Sciatic nerve (tissue), 2 donors: ENCODE measurements at places on chromosomes 7 and 10. TPM values are rescaled to one million over a fixed set of nuclear protein-coding genes. Genes with fewer than 3 reads are reported as not detected.

- no peak for DNase-seq
These were observed 12.0 kb downstream of the JAZF1 start for GRCh38 chr7:28168393-28169158.

DNA sequence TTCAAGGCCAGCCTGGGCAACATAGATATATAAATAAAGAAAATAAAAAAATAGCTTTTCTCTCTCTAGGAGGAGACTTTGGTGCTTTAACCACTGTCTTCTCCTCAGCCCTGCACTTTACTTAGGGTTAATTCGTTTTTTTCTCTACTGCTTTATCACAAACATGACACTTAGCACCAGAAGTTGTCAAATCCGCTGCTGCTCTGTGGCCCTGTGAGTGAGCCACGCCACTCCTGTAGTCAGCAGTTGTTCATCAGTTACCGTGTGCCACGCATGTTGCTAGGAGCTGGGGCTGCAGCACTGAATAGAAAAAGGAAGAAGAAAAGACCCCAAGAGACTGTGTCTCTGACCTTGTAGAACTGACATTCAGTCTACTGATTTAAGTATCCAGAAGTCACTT is 232.6 kb downstream of the CELF2 start:
- no peak for DNase-seq

GRCh38 chr7:15621468-15621867 is 59.7 kb upstream of the AGMO start:
- no peak for DNase-seq

DNA sequence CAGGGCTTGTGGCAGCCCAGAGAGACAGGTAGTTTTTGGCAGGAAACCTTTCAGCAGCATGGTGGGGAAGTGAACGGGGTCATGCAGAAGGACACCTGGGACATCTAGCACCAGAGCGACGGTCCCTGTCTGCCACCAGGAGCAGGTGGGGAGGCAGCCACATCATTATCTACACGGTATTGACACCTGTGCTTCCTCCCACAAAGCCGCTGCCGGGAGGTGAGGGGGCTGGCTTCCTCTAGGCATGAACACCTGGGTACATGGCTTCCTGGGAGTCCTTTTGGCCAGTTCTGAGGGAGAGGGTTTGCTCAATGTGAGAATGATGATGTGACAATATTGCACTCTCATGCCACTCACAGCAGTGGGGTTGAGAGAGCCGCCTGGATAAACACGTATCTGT is 275.2 kb downstream of the ACTR3B start:
- DNase-seq: no peak

DNA sequence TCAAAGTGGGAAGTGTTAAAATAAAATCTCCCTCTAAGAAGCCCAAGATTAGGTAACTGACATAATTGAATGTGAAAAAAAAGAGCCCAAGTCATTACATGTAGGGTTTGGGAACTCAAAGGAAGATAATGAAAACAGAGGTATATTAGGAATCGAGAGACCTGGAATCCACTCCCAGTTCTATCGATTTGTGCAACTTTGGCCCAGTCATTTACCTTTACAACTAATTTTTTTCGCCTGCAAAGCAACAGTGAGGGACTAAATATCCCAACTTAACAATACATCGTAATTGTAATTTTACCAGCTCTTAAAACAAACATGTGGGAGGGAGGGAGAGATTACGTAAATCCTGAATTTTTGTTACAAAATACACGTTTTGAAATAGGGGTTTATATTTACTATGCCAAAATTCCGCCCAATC is 1.4 kb downstream of the MINDY3 start:
- DNase-seq: no peak

DNA sequence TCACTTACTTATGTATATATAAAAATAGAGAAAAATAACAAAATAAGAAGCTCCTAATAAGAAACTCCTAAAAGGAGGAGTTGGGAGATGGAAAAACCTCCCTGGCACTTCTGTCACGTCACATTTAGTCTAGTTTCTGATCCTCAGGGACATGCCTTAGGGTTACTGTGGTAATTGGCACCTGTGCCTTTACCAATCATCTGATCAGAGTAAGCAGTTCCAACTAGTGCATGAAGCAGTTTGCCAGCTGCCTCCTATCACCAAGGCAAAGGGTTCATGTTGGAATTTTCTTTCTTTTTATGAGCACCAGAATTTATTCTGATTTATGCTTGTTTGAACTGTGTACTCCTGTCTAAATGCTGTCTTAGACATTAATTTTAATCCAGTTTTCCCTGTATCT is 49.9 kb downstream of the ARL4A start:
- DNase-seq: no peak

DNA sequence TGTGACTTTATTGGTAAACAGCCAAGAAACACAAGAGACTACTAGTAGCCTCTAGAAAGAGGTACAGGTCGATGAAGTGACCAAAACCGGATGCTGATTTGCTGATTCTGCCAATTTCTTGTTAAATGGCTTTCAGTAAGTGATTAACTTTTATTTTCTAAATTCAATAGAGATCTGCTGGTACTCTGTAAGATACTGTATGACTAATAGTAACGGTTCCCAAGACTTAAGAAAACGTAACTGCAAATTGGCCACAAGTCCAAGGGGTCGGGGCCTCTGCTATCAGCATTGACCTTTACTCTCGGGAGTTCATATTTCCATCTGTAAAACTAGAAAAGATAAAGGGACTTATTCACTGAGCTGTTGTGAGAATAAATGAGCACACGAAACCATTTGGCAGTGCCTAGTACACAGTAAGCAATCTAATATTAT is 1.4 kb downstream of the FAM3C start:
- no peak for DNase-seq

GRCh38 chr10:46787321-46787615 is 124.0 kb upstream of the PTPN20 start:
- no peak for DNase-seq

The FXYD4 gene
- total RNA-seq: not detected

The STAM gene
- 25.1 TPM for total RNA-seq

The ZFAND2A gene
- total RNA-seq: 24.7 TPM

The NUDT5 gene
- 36.2 TPM for total RNA-seq

The PCLO gene
- total RNA-seq: 0.98 TPM
